ENCODE measurements at places on chromosomes 11 and 22.

DNA sequence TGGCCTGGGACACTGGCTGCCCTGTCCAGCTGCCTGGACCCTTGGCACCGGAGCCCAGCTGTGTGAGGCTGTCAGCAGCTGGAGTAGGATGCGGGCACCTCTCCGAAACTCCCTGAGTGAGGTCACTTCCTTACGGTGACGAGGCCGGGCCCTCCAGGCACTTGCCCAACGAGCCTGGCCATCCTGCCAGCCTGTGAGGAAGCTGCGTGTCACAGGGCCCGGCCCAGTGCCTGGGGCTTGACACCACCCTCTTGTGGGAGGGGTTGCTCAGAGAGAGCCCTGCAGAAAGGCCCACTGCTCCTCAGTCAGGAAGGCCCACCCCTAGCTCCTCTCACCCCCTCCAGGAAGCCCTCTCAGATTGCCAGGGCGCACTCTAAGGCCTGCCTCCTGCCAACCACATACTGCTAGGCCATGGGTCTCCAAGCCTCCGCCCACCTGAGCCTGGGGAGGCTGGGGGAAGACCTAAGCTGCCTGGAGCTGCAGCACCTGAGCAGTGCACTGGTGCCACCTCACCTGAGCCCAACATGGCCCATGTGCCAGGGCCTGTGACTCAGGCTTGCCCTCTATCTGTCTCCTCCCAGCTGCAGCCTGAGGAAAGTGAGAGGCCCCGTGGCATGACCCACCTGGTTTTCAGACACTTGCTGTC lies 4.3 kb upstream of the PHLDA2 start:
- peak; percentile 54 for DNase-seq

- DNase-seq = no peak
Observed at GRCh38 chr11:87322568-87322967, 284.8 kb downstream of the TMEM135 start.

GRCh38 chr11:7348432-7349304 lies 97.0 kb downstream of the SYT9 start:
- DNase-seq = no peak

- no peak for DNase-seq
Observed at GRCh38 chr11:45724153-45724552, 58.7 kb upstream of the CHST1 start.

- no peak for DNase-seq
Observed at GRCh38 chr11:68847395-68847794, 5.7 kb upstream of the CPT1A start.

- no peak for DNase-seq
Observed at GRCh38 chr11:50098186-50098725, 65.6 kb downstream of the OR4C45 start.

- no peak for DNase-seq
Observed at GRCh38 chr11:62539238-62539925, 7.2 kb downstream of the AHNAK start.

- DNase-seq = no peak
Observed at GRCh38 chr11:95739108-95739938, 50.3 kb downstream of the FAM76B start.

DNA sequence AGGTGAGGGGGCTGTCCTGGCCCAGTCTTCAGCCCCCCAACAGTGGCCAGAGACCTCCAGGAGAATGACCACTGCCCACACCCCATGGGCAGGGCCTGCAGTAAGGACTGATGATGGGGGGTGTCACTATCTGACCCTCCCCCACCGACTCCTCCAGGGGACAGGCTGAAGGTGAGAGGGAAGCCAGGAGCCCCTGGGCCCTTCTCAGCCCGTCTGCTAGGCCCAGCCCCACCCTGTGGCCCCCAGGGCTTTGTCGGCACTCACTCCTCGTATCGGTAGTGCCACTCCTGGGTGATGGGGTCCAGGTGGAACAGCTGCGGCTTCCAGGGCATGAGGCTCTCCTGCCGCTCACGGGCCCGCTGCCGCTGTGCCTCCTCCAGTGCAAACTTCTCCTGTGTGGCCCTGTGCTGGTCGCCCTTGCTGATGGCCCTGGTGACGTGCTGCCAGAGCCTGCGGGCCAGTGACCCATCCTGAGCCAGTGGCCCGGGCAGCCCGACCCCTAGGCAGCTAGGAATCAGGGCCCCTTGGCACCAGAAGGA lies 35.4 kb upstream of the CARS1 start:
- DNase-seq = no peak

GRCh38 chr11:84106541-84106940 lies 820.4 kb upstream of the CCDC90B start:
- no peak for DNase-seq

GRCh38 chr22:50277761-50278160 lies 7.6 kb upstream of the MAPK11 start:
- no peak for DNase-seq

GRCh38 chr11:118533769-118534729 lies 3.1 kb downstream of the TMEM25 start:
- no peak for DNase-seq

DNA sequence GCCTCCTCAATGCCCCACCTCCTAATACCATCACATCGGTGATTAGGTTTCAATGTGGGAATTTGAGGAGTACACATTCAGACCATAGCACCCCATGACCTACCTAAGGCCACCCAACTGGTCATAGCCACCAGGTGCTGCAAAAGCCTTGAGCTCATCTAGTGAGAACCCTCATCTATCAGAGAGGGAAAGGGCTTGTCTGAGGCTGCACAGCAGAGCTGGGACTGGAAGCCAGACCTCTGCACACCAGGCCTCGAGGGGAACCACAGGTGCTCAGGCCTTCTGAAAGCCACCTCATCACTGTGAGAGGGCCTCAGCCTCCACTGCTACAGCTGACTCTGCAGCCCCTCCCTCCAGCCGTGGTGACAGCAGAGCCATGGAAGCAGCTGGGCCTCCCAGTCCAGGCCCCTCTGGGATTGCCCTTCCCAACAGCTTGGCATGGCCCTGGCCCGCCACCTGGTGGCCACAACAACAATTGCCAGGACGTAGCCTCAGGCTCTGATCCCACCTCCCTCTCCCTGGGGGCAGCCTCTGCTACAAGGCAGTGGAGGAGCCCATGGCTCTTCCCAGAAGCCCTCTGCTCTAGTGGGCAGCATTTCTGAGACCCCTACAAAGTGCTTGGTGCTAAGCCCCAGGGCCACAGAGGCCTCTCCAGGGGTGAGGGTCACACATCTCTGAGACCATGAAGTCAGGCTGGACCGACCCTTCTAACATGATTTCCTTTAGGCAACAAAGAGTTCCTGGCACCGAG lies 41.0 kb upstream of the PRDM11 start:
- DNase-seq = peak; percentile 32

DNA sequence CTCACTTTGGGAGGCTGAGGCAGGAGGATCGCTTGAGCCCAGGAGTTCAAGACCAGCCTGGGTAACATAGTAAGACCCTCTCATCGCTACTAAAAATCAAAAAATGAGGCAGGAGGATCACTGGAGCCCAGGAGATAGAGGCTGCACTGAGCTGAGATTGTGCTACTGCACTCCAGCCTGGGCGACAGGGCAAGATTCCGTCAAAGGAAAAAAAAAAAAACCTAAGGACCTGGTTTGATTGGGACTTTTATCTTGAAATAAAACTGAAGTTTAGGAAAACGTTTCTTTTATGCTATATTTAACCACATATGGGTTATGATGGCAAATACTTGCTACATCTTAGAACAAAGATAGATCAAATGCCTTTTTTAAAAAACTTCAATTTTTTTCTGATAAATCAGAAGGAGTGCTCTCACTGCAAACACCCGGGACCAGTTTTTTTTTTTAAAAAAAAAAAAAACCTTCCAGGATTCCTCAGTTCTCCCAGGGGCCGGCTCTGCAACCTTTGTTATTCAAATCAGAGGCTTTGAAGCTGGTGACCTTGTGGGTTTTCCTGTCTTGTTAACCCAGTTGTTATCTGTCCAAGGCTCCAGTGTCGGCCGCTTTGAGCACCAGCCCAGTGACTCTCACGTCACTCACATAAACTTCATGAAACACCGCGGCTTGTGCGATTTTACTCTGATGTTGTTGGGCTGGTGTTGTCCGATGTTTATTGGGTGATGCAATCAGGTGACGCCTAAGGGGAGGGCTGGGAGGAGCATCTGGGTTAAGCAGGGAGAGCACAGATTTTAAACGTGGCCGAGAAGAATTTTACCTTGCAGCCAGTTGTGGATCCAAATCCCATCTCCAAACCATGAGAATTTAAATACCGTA lies 24.7 kb upstream of the SLC22A12 start:
- DNase-seq = peak; percentile 40

GRCh38 chr11:112977755-112978154 lies 16.5 kb downstream of the NCAM1 start:
- no peak for DNase-seq

DNA sequence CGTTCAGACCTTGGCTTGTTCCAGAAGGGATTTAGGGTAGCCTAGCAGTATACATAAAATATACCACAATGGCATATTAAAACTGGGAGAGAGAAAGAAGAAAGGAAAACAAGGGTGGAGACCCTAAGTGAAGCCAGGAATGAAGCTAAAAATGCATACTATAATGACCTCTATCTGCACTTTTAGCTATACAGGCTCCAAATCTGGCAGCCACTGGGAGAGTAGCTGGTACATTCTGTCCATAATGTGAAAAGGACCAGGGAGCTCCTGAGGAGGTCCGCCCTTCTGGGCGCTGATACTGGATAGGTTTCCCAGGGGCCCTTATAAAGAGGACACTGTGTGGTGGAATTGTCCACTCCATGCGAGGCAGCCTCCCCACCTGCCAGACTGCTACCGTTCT lies 42.8 kb downstream of the PRDM11 start:
- no peak for DNase-seq

DNA sequence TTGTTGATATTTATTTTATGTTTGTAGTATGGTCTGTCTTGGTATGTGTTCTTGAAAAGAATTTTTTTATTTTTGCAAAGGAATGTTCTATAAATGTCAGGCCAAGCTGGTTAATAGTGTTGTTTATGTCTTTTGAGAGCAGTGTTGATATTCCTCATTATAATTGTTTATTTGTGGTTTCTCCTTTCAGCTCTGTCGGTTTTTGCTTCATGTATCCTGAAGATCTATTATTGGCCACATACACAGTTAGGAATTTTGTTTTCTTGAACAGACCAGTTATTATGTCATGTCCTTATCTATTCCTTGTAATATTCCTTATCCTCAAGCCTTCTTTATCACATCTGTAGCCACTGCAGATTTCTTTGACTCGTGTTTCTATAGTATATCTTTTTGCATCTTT lies 56.5 kb downstream of the PDHX start:
- no peak for DNase-seq

All from activated T-helper 2 cell treated with anti-CD3 and anti-CD28 coated beads, Interferon-gamma antibody, Interleukin-2, Interleukin-4, amounts not matched to agents 10 μg/mL and 5 μg/mL and 100 μg/mL, durations not matched to agents 14 hours and 24 hours and 36 hours (primary cell).